Caco-2 (cell line): ENCODE measurements at places on chromosomes 5 and 9. TPM values are rescaled to one million over a fixed set of nuclear protein-coding genes. Genes with fewer than 3 reads are reported as not detected.
A peak's percentile ranks its signal among the peaks of the same experiment; 100 is the strongest.

- no peak overlapping the region for H3K4me3 ChIP-seq
- H3K27ac ChIP-seq: peak overlapping the region; percentile 84
- no peaks in the 10 kb centered on the region for H3K36me3 ChIP-seq
- no peaks in the 10 kb centered on the region for H3K27me3 ChIP-seq
- peaks cover 42% of the 10 kb centered on the region for H3K4me1 ChIP-seq
Measured at GRCh38 chr9:111965566-111966019, 69.0 kb downstream of the UGCG start.

DNA sequence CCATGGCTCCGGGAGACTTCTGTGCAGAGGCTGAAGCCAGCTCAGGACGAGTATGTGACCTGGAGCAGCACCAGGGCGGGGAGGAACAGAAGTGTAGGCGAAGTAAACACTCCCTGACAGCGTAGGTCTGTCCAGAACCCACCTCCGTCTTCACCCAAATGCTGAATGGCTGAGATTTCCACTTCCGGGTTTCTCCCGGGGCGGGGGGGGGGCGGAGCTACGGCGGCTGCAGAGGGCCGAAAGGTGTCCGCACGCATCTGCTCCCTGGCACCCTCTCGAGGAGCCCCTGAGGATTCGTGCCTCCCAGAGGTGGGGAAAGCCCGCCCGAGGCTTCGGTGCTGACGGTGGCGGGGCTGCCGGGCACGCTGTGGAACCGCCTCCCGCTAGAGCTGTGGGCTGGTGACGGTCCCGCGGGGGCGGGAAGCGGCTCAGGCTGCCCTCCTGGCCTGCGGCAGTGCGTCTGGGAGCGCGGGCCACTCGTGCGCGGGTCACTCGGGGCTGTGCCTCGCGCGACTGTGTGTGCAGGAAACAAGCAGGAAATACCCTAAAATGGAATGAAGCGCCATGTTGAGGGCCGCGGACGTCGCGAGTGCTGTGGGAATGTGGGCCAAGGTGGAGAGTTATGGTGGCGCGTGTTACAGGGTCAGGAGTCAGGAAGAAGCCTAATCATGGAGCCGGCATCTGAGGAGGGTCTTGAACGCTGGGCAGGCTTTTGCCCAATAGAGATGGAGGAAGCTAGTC lies 1425.4 kb downstream of the FOXD4L5 start:
- no peak overlapping the region for H3K4me3 ChIP-seq
- no peaks in the 10 kb centered on the region for H3K36me3 ChIP-seq
- no peak for DNase-seq
- H3K4me1 ChIP-seq: no peaks in the 10 kb centered on the region
- H3K27ac ChIP-seq: no peak overlapping the region
- no peaks in the 10 kb centered on the region for H3K27me3 ChIP-seq

DNA sequence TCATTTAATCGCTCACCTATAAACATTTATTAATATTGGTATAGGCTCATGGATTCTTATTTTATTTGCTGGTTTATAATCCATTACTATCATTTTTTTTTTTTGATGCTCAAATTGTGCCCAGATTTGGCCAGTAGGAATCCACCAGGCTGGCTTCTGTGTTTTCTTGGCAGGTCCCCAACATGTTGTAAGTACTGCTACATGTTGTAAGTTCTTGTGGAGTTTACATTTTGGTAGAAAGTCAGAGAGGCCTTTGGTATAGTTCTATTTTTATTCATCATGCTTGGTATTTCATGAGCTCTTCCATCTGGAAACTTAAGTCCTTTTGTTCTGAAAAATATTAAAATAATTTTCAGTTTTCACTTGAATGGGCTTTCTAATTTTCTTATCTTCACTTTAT lies 47.1 kb downstream of the MAT2B start:
- H3K27ac ChIP-seq: no peak overlapping the region
- no peak overlapping the region for H3K4me3 ChIP-seq
- no peaks in the 10 kb centered on the region for H3K27me3 ChIP-seq
- H3K36me3 ChIP-seq: no peaks in the 10 kb centered on the region
- H3K4me1 ChIP-seq: no peaks in the 10 kb centered on the region

DNA sequence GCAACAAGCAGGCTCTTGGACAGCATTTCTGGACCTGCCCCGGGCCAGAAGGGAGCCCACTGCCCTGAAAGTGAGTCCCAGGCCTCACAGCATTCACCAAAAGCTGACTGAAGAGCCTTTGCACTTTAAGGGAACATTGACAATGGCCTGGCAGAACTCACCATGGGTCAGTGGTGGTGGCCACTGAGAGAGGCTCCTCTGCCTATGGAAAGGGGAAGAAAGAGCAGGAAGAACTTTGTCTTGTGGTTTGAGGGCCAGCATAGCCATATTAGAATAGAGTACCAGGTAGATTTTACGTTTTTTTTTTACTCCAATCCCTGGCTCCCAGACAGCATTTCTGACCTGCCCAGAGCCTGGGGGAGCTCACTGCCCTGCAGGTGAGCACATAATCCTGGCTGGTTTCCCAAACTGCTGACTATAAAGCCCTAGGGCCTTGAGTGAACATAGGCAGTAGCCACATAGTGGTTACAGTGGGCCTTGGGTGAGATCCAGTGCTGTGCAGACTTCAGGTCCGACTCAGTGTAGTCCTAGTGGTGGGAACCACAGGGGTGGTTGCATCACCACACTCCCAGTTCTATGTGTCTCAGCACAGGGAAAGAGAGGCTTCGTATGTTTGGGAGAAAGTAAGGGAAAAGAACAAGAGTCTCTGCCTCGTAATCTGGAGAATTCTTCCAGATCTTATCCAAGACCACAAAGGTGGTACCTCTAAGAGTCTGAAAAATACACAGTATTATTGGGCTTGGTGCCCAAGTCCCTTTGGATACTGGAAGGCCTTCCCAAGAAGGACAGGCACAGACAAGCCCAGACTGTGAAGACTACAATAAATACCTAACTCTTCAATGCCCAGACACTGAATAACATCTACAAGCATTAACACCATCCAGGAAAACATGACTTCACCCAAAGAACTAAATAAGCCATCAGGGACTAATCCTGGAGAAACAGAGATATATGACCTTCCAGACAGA lies 89.5 kb downstream of the TSSK1B start:
- H3K36me3 ChIP-seq: no peaks in the 10 kb centered on the region
- H3K27me3 ChIP-seq: no peaks in the 10 kb centered on the region; the same call in none of the 2 replicates
- DNase-seq: no peak
- H3K4me1 ChIP-seq: no peaks in the 10 kb centered on the region
- H3K4me3 ChIP-seq: no peak overlapping the region

DNA sequence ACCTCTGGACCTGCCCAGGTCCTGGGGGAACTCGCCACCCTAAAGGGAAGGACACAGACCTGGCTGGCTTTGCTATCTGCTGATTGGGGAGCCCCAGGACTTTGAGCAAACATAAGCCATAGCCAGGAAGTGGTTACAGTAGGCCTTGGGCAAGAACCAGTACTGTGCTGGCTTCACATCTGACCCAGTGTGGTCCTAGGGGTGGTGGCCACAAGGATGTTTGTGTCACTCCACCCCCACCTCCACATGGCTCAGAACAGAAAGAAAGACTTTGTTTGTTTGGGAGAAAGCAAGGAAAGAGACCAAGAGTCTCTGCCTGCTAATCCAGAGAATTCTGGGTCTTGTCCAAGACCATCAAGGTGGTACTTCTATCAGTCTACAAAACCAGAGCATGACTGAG lies 334.2 kb downstream of the SPOCK1 start:
- no peaks in the 10 kb centered on the region for H3K4me1 ChIP-seq
- H3K27me3 ChIP-seq: no peaks in the 10 kb centered on the region; the same call in 1 of the 2 replicates
- no peak for DNase-seq
- H3K27ac ChIP-seq: no peak overlapping the region
- no peak overlapping the region for H3K4me3 ChIP-seq

- DNase-seq: no peak
- H3K4me1 ChIP-seq: 0 out of 2 replicates have a peak, but pooled peaks cover 9% of the 10 kb centered on the region
- H3K27me3 ChIP-seq: no peaks in the 10 kb centered on the region; the same call in 1 of the 2 replicates
- H3K36me3 ChIP-seq: no peaks in the 10 kb centered on the region
Measured at GRCh38 chr5:53019320-53019719, 30.2 kb downstream of the ITGA2 start.

DNA sequence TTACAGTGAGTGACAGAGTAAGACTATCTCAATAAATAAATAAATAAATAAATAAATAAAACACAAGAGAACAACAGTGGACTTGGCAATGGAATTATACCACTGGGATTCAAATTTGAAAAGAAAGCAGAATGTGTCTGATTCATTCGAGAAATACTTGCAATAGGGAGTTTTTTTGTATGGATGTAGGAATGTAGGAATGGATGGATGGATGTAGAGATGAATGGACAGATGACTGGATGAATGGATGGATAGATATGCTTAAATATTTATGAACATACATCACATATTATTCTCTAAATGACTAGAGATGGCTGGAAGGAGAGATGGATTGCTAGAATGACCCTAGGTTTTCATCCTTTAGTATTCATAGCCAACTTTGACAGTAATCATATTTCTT lies 22.0 kb upstream of the CEMIP2 start:
- H3K36me3 ChIP-seq: no peaks in the 10 kb centered on the region
- no peak overlapping the region for H3K4me3 ChIP-seq
- no peaks in the 10 kb centered on the region for H3K27me3 ChIP-seq
- H3K4me1 ChIP-seq: 0 out of 2 replicates have a peak, but pooled peaks cover 4% of the 10 kb centered on the region

GRCh38 chr5:159463590-159464321 lies 133.5 kb upstream of the IL12B start:
- DNase-seq: peak; percentile 60
- peak overlapping the region; percentile 31 for H3K27ac ChIP-seq
- no peaks in the 10 kb centered on the region for H3K27me3 ChIP-seq

Gene ARSI
- total RNA-seq: 0.52 and 0.65 TPM in 2 replicates

Gene HSPB3
- total RNA-seq: 0.54 TPM in 1 of 2 replicates, not detected in the other
